ENCODE measurements at places on chromosomes 13 and 19.

- no peak for DNase-seq
Measured at GRCh38 chr13:37716420-37717195, 118.0 kb upstream of the POSTN start.

- no peak for DNase-seq
Measured at GRCh38 chr19:42229855-42230351, 9.8 kb downstream of the ZNF526 start.

DNA sequence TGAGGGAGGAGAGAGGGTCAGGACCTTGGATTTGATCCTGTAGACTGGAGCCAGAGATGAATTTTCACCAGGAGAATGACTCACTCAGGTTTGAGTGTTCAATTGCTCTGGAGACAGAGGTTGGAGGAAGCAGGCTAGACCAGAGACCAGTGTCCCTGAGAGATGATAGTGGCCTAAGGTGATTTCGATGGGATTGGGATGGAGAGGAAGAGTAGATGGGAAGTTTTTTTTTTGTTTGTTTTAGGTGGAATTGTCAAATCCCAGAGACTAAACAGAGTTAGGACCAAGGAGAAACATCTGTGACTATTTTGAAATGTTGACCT lies 2.3 kb downstream of the CEBPG start:
- no peak for DNase-seq

GRCh38 chr13:45788011-45788410 lies 63.5 kb downstream of the SIAH3 start:
- no peak for DNase-seq

Data from stimulated activated CD8-positive, alpha-beta memory T cell treated with anti-CD3 and anti-CD28 coated beads, Interleukin-7, amount 100 ng/mL, for 48 hours (primary cell).